Pulmonary artery endothelial cell (primary cell): ENCODE measurements at places on chromosomes 6 and 20. TPM values are rescaled to one million over a fixed set of nuclear protein-coding genes. Genes with fewer than 3 reads are reported as not detected.

MYT1 gene
- not detected in 2 replicates for total RNA-seq

SLC26A8 gene
- total RNA-seq = under 0.01 TPM in 1 of 2 replicates, not detected in the other

ZNF334 gene
- under 0.01 and 1.3 TPM in 2 replicates for total RNA-seq

ANGPT4 gene
- total RNA-seq = not detected in 2 replicates

C20orf96 gene
- total RNA-seq = 2.3 and 3.0 TPM in 2 replicates
